ENCODE measurements at places on chromosomes 13 and 19.

- peak; percentile 53 for DNase-seq
Observed at GRCh38 chr19:40663695-40664692, 26.5 kb downstream of the NUMBL start.

- no peak for DNase-seq
Observed at GRCh38 chr19:8001651-8001994, 3.8 kb downstream of the ELAVL1 start.

GRCh38 chr19:16342002-16342715, 17.5 kb downstream of the KLF2 start:
- DNase-seq: peak; percentile 64

GRCh38 chr19:32287811-32288227, 57.6 kb upstream of the ZNF507 start:
- DNase-seq: peak; percentile 91

DNA sequence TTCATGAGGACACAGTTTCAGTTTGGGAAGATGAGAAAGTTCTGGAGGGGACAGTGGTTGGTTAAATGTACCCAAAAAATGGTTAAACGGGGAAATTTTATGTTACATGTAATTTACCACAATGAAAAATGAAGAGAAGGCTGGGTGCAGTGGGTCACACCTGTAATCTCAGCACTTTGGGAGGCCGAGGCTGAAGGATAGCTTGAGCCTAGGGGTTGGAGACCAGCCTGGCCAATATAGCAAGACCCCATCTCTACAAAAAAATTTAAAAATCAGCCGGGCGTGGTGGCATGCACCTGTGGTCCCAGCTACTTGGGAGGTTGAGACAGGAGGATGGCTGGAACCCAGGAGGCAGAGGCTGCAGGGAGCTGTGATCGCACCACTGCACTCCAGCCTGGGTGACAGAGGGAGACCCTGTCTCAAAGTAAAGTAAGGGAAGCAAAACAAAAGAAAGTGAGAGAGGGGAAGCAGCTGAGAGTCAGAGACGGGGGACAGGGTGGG, 17.2 kb downstream of the GNG7 start:
- no peak for DNase-seq

DNA sequence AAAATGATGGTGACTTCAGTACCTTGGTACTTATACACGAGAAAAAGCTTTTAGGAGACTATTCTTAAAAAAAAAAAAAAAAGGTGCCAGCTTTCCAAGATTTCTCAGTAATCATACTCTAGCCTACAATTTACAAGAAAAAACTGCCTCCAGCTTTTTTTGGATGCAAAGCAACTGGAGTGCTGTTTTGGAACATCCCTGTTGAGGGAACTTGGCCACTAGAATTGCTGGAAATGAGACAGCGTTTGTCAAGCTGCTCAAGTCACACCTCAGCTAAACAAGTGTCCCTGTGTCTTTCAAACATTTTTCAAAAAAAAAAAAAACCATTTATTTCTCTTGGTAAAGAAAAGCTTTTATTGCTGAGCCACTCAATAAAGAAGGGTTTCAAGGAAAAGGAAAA, 413.1 kb upstream of the ARGLU1 start:
- DNase-seq: no peak

GRCh38 chr13:50608370-50608769, 235.1 kb downstream of the DLEU7 start:
- no peak for DNase-seq

GRCh38 chr13:22081430-22081829, 410.6 kb downstream of the FGF9 start:
- DNase-seq: no peak

DNA sequence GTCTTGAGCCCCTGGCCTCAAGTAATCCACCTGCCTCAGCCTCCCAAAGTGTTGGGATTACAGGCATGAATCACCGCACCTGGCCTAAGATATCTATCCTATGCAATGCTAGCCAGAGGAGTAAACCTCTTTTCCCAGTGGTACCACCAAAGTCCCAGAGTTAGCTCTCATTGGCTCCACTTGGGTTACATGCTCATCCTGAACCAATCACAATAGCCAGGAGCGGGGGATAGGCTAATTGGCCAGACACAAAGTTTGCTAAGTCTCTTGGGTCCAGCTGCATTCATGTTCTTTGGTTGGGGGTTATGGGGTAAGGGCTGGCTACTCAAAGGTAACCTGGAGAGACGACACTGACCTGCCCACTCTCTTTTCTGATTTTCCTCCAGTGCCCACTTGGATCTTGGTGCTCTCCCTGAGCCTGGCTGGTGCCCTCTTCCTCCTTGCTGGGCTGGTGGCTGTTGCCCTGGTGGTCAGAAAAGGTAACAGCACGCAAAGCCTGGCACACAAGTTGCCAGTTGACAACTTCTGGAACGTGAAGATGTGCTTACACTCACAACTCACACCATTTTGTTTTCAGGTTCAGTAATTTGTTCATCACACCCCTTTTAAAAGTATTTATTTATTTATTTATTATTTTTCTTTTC, 7.8 kb downstream of the C19orf38 start:
- DNase-seq: no peak

- no peak for DNase-seq
Observed at GRCh38 chr13:61276401-61276800, 139.2 kb downstream of the PCDH20 start.

GRCh38 chr13:41611385-41611784, 154.0 kb downstream of the RGCC start:
- no peak for DNase-seq

DNA sequence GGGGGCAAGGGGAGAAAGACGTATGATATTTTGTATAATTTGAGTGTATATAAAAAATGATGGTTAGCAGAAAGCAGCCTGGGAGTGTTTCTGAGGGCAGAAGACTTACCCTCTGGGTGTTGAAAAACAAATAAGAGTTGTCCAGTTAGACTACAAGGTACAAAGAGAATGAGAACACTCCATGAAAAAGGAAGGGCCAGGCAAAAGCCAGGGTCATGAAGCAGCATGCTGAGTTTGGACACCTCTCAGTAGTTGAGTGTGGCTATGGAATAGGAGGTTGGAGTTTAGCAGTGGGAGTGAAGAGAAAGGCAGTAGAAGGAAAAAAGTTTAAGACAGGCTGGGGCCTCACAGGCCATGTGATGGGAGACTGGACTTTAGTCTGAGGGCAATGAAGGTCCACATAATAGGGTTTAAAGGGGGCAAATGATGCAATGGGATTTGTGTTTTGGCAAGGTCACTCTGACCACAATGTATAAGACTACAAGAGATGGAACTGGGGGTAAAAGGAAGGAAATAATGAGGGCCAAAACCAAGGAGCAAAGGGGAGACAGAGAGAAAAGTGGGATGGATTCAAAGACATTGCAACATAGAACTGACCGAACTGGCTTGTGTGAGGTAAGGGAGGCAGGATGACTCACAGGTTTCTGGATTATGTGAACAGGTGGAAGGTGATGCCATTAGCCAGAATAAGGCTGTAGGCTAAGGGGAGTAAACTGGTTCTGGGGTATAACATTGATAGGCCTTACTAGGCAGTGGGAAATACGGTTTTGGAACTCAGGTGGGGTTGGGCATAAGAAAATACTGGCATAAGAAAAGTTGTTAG, 76.6 kb downstream of the SERP2 start:
- no peak for DNase-seq

GRCh38 chr19:29480507-29480906, 45.3 kb upstream of the VSTM2B start:
- no peak for DNase-seq

DNA sequence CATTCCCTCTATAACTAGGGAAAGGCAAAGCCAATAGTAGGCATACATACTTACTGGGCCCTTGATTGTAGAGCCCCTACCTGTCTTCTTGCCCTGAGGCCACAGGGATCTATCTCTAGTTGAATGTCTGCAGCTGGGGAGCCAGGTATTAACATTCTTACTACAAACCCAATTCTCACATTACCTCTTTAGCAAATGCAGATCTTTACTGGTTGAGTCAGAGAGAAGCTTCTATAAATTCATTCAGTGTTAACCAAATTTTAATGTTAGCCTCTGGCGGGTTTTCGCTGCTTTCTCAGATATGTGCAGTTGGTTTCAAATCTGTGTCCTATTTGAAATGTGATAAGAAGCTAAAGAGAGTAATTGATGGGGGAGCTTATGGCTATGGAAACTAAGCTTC, 43.2 kb downstream of the SERTM1 start:
- DNase-seq: no peak

DNA sequence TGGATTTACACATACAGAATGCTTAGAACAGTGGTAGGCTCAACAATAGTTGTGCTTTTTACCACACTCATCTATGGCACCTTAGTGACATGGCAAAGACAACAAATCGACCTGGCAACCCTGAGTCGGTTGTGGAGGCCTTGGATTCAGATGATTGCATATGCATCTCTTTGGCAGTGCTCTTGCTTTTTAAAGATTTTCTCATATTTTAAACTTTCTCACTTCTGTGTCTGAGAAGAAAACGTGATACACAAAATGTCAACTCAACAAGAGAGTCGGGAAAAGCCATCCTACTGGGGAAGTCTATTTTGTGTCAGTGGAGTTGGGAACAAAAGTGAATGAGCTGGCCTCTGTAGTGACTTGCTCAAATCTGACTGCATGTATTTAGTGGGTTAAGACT, 85.8 kb downstream of the ATP8A2 start:
- no peak for DNase-seq

DNA sequence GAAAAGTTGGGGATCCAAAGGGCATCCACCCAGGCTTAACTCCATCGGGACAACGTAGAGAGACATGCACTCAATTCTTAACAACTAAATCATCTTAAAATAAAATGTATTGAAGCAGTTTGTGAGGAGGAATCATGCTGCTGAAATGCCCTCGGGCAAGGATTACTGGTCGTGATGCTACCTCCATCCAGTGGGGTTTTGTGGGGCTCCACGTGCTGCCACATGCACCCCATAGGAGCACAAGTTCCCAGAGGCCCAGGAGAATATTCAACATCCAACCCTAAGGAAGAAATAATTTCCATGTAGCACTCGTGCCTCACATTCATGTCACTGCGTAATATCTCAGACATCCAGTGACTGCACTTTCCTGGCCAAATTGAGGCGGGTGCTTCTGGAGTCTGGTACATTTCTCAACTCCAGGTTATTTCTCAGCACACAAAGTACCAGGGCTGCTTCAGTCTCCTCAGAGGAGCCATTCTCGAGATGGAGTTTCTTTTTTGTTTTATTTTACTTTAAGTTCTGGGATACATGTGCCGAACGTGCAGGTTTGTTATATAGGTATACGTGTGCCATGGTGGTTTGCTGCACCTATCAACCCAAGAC, 429.8 kb downstream of the FOXO1 start:
- peak; percentile 79 for DNase-seq

GRCh38 chr19:18245297-18245696, 19.1 kb upstream of the PDE4C start:
- no peak for DNase-seq

GRCh38 chr13:30388406-30389283, 33.6 kb upstream of the UBE2L5 start:
- peak; percentile 69 for DNase-seq

DNA sequence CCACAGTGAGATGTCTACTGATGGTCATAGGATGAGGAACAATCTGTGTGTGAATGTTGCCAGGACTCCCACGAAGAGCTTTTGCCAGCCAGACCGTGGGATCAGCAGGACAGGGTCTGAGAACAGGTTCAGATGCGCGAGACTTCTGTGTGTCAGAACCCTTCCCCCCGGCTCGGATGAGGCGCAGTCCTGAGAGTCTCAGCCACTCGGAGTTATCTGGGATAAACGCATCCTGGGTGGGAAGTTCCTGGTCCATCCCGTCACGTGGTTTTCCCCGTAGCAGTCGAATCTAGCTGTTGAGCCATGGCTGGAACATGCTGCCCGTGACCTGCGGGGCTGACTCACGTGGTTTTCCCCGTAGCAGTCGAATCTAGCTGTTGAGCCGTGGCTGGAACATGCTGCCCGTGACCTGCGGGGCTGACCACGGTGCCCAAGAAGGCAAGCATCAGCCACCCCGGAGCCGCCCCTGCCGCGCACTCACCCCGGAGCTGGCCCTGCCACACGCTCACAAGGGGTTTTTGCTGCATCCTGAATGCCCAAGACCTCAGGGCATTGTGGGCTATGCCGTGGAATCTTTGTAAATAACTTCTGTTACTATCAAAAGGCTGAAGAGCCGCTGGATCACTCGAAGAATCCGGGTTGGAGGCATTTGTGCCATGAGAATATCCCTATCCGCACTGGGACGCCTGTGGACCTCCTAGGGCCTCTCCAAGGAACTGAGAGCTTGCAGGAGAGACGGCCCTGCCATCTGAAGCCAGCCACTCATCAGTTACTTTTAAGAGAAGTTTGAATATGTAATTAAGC, 130.8 kb upstream of the MCF2L start:
- no peak for DNase-seq

DNA sequence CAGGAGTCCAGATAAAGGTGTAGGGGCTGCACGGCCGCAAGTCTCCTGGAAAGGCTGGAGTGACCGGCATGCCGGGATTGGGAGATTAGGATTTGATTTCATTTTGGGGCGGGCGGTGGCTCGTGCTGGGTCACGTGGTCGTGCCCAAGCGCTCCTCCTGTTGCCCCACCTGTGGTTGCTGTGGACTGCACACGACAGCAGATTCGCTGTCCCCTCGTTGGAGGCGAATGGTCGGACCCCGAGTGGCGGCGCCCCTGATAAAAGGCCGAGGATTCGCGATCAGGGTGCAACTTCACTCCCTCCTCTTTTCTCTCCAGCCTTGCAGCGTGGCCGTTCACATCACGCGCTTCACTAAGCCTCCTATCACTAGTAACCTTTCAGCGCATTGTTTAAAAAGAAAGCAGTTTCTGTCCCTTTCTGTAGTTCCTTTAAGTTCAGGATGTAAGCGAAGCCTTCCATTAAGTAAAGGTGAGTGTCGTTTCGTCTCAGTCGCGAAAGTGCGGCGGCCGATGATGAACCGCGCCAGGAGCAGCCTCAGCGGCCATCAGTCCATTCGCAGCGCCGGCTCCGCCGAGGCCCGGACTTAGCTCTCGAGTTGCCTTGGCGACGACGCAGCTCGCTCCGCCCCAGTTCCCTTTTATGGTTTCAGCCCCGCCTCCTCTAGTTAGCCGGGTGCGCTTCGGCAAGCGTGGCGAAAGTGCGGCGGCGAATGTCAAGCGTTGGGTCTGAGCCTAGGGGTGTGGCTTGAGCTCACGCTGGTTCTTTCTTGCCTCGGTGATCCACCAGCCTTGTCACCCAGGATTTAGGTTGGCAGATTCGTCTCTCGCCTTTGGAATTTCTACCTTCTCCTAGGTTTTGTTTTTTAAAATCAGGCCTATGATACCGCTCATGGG, 1.7 kb upstream of the PPP1R37 start:
- DNase-seq: peak; percentile 99

- no peak for DNase-seq
Observed at GRCh38 chr19:21848706-21849105, 12.7 kb upstream of the ZNF43 start.

- peak; percentile 33 for DNase-seq
Observed at GRCh38 chr19:12825254-12826131, 8.9 kb downstream of the RTBDN start.

GRCh38 chr19:1871140-1871597, 7.8 kb upstream of the KLF16 start:
- no peak for DNase-seq
